ENCODE measurements at places on chromosomes 4 and X. TPM values are rescaled to one million over a fixed set of nuclear protein-coding genes. Genes with fewer than 3 reads are reported as not detected.
A peak's percentile ranks its signal among the peaks of the same experiment; 100 is the strongest.

DNA sequence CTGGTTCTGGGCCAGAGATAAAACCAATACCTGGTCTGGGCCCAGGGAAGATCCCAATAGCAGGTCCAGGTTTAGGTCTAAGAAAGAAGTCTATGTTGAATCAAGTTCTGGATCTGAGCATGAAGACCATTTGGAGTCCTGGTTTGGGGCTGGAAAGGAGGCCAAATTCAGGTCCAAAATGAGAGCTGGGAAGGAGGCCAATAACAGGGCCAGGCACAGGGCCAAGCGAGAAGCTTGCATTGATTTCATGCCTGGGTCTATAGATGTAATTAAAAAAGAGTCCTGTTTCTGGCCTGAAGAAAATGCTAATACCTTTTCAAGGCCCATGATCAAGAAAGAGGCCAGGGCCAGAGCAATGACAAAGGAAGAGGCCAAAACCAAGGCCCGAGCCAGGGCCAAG is 3.4 kb downstream of the GPRASP1 start:
- no peak for DNase-seq

GRCh38 chrX:13669246-13669737 is 16.4 kb downstream of the TCEANC start:
- no peak for DNase-seq

DNA sequence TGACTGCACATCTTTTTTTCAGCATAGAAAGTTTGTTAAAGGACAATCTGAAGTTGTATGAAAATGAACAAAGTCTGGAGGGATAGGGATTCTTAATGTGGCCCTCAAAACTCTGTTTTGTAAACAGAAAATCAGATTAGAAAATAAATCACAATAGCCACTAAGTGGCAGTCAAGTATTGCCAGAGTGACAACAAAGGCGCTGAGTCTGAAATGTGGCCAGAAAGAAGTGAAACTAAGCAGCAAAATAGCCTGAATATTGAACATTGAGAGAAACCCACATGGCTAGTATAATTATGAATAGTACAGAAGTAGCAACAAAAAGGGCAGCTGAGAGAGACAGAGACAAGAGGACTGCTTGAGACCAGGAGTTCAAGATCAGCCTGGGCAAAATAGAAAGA is 81.1 kb upstream of the CT45A1 start:
- no peak for DNase-seq

GRCh38 chrX:69603566-69604194 is 12.2 kb upstream of the EDA start:
- no peak for DNase-seq

GRCh38 chr4:148311526-148311925 is 130.7 kb downstream of the NR3C2 start:
- DNase-seq: no peak

GRCh38 chr4:119861731-119862130 is 204.9 kb downstream of the MAD2L1 start:
- DNase-seq: no peak

DNA sequence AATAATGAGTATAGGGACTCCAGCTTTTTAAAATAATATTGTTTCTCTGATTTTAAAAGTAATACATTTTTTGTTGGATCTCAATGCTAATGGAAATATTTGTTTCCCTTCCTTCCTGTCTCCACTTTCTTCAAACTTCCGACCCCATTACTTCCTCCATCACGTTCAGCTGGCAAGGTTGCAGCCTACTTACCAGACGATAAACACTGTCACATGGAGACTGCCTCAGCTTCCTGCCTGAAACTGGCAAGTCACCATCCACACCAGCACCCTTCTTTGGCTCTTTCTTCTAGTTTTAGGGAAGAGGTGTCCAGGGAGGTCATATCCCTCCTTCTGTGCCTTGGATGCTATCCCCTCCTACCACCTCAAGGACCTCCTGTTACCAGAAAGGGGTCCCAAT is 3.4 kb upstream of the INTU start:
- no peak for DNase-seq

- DNase-seq: no peak
These were observed 2095.9 kb downstream of the ARAP2 start for GRCh38 chr4:34148322-34148908.

DNA sequence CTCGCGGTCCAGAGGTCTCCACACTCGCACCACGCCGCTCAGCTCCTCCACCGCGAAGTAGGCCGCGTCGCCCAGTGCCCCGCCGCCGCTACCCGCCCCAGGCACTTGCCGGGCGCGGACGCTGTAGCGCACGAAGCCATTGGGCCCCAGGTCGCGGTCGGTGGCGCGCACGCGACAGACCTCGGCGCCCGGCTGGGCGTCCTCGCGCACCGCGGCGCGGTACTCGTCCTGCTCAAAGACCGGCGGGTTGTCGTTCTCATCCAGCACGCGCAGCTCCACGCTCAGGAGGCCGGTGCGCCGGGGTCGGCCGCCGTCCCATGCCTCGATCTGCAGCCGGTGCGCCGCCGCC is 1.4 kb downstream of the DCHS2 start:
- DNase-seq: no peak

GRCh38 chrX:122625239-122625638 is 558.8 kb upstream of the GRIA3 start:
- DNase-seq: no peak

DNA sequence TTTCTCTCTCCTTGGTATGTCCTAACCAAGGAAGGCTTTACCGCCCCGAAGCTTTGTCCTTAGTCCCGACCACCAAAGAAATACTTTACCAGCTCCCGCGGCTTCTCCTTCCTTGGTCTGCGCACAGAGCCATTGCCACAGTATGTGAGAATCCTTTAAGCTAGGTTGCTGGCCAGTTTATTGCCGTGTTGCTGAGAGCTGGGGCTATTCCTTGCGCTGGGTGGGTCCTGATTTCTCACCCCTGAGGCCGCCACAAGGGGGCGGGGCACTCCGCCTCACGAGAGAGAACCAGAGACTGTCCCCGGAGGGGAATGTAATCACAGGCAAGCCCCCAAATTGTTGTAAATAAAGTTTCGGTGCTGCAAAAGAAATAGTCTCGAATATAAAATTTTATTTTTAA is 331.0 kb upstream of the PCDH10 start:
- no peak for DNase-seq

GRCh38 chr4:35793045-35793722 is 451.1 kb downstream of the ARAP2 start:
- DNase-seq: no peak

- no peak for DNase-seq
These were observed 49.7 kb upstream of the ANKRD17 start for GRCh38 chr4:73308286-73308685.

DNA sequence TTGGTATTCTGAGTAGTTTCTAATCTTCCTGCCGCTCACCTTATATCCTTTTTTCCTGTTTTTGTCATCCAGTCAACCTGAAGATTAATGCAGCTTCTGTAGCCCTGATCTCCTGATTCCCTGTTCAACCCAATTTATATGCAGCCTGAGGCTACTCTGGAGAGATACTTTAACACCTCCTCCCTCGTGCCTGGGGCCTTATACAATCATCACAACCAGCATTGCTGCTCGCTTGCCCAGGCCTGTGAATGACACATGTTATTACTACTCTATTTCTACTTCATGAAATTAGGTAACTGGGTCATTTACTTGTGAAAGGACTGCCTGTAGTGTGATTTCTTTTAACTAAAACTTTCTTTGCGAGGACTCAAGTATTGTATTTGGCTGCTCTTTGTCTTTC is 33.7 kb upstream of the WDR17 start:
- no peak for DNase-seq

DNA sequence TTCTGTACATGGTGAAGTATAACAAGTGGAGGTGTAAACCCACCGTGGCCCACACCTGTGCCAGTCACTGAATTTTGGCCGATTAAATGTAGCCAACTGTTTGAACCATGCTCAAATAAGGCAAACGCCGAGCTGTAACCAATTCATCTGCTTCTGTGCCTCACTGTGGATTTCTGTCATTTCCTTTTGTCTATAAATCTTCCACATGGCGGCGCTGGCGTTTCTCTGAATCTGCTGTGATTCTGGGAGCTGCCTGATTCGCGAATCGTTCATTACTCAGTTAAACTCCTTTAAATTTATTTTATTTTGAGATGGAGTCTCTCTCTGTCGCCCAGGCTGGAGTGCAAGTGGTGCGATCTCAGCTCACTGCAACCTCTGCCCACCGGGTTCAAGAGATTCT is 19.2 kb downstream of the SUPT20HL2 start:
- DNase-seq: peak; percentile 49

The EDA2R gene
- 3.0 TPM for total RNA-seq

The TASL gene
- total RNA-seq: 6.2 TPM

The ARMCX2 gene
- total RNA-seq: 2.6 TPM

The SLC2A9 gene
- total RNA-seq: 2.0 TPM

The FDCSP gene
- not detected for total RNA-seq

The GPR82 gene
- total RNA-seq: not detected

The RHOXF2B gene
- total RNA-seq: not detected

The ARHGEF6 gene
- total RNA-seq: 97.2 TPM

The GSX2 gene
- not detected for total RNA-seq

Measured in activated CD4-positive, alpha-beta T cell treated with anti-CD3 and anti-CD28 coated beads, Interleukin-2, amount 10 ng/mL, durations not matched to agents 7 days and 5 days (primary cell).